Posterior vena cava (tissue), 2 donors: ENCODE measurements at places on chromosomes 2 and 18. TPM values are rescaled to one million over a fixed set of nuclear protein-coding genes. Genes with fewer than 3 reads are reported as not detected.
A peak's percentile ranks its signal among the peaks of the same experiment; 100 is the strongest.

GRCh38 chr2:119259296-119259860 lies 35.7 kb downstream of the STEAP3 start:
- DNase-seq, result no peak

GRCh38 chr2:85804583-85804982 lies 50.8 kb downstream of the ATOH8 start:
- DNase-seq, result no peak

GRCh38 chr2:42368817-42369531 lies 8.0 kb upstream of the COX7A2L start:
- DNase-seq, result no peak

GRCh38 chr18:23038712-23039111 lies 96.6 kb upstream of the CABLES1 start:
- DNase-seq, result no peak

- DNase-seq, result no peak
Measured at GRCh38 chr2:142865924-142866323, 11.5 kb upstream of the KYNU start.

DNA sequence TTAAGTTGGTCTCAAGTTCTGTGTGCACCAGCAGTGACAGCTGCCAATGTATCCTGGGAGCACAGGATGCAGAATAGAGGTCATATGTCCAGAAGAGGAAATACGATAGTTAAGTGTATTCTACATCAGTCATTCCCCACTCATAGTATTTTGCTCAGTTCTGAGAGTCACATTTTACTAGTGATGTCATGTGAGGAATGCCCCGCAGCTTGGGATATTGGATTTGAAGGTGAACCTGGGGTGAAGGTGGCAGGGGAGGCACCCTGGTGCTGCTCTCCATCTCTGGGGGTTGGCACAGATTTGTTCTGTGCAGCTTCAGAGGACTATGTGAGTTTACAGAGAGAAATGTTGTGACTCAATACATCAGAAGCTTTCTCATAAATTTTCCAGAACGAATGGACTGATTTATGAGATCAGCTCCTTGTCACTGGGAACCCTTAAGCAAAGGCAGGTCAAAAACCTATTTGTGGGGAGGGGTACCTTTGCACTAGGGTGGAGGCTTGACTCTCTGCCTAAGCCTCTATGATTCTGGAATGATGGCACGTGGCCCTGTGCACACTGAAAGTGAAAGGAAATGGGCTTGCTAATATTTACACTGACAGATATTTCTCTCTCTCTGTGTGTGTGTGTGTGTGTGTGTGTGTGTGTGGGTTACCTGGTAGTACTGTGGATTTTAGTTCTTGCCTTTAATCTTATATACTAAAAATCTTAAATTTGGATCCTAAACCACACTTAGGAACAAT lies 95.9 kb downstream of the NEB start:
- DNase-seq, result no peak

DNA sequence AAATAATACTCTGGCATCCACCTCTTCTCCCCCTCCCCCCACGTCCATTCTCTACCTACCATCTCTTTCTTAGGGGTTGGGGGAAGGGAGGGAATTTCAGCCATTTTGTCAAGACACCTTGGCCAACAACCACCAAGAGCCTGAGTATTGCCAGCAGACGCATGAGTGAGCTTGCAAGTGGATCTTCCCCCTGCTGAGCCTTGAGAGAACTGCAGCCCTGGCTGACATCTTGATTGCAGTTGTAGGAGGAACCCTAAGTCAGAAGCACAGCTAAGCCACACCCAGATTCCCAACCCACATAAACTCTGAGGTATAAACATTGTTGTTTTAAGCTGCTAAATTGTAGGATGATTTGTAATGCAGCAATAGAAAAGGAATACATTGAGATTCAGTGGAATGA lies 165.6 kb downstream of the TMEFF2 start:
- no peak for DNase-seq

- no peak for DNase-seq
Measured at GRCh38 chr2:15369129-15369528, 192.0 kb downstream of the NBAS start.

GRCh38 chr2:239328351-239329191 lies 72.2 kb downstream of the HDAC4 start:
- peak; percentile 93 for DNase-seq

DNA sequence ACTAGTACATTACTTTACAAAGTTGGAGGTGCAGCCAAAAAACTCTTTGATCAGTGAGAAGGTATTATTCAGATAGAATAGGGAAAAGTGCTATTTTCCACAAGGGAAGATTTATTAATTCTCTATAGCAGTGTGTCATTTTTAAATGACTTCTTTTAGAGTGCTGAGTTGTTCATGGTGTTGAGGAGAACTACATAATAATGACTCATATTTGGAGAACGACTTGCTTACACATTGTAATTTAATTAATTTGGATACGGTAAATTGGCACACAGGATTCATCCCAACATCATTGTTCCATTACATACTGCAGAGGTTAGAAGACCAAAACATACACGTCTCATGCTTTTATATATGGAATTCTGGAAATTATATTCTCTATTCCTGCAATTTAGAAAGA lies 22.1 kb upstream of the MAP2 start:
- DNase-seq, result no peak

- no peak for DNase-seq
Measured at GRCh38 chr2:206783718-206784117, 18.3 kb downstream of the FASTKD2 start.

GRCh38 chr2:196399722-196400691 lies 228.6 kb upstream of the STK17B start:
- no peak for DNase-seq

The RPIA gene
- total RNA-seq, result 9.2 TPM

The GPR45 gene
- not detected for total RNA-seq

The DCC gene
- total RNA-seq, result 3.2 TPM

The CFC1 gene
- not detected for total RNA-seq

The SFTPB gene
- total RNA-seq, result not detected

The TXNDC9 gene
- total RNA-seq, result 40.3 TPM

The POLE4 gene
- total RNA-seq, result 42.6 TPM
